Epithelial cell of proximal tubule (primary cell): ENCODE measurements at places on chromosomes 11 and 22. TPM values are rescaled to one million over a fixed set of nuclear protein-coding genes. Genes with fewer than 3 reads are reported as not detected.

NFRKB gene
- 13.5 and 23.4 TPM in 2 replicates for total RNA-seq

NAALADL1 gene
- total RNA-seq, result 14.7 and 27.9 TPM in 2 replicates

MPST gene
- total RNA-seq, result 215 and 252 TPM in 2 replicates

MMP27 gene
- not detected in 2 replicates for total RNA-seq

PHLDA2 gene
- 63.1 and 97.2 TPM in 2 replicates for total RNA-seq

RAB36 gene
- 3.4 and 3.5 TPM in 2 replicates for total RNA-seq

CCDC15 gene
- total RNA-seq, result 3.3 and 3.4 TPM in 2 replicates

DNA sequence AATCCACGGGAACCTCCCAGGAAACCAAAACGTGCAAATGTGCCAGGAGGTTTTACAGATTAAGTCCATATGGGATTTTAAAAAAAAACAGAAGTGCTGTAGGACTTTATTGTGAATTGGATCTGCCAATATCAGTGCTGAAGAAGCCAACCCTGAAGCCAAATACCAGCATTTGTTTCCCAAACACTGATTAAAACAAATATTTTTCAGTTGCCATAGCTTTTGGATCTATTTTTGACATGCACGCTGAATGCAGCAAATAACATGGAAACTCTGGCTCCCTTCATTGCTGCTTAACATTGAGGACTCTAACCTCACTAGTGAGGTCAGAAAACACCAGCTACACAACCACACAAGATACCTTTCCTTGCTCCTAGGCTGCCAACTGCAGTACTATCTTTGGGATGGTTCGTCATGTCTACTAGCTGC lies 28.4 kb upstream of the SIK2 start:
- DNase-seq, result no peak

DNA sequence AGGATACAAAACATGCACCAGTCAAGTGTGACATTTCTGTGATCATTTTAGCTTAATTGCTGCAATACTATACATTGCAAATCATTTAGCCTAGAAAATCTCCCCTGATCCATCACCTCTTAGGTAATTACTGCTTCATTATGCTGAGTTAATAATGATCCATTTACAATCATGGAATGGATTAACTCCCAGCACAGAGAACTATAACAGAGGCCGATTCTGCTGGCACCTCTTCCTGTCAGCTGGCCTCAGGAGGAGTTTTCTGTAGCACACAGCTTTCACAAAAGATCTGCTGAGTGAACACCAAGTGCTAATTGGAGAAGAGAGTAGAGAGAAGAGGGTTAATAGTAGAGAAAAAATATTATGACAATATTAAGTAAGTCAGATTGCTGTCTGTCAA lies 591.8 kb upstream of the KIRREL3 start:
- no peak for DNase-seq

- DNase-seq, result no peak
Observed at GRCh38 chr22:47393191-47393590, 630.7 kb downstream of the TBC1D22A start.

DNA sequence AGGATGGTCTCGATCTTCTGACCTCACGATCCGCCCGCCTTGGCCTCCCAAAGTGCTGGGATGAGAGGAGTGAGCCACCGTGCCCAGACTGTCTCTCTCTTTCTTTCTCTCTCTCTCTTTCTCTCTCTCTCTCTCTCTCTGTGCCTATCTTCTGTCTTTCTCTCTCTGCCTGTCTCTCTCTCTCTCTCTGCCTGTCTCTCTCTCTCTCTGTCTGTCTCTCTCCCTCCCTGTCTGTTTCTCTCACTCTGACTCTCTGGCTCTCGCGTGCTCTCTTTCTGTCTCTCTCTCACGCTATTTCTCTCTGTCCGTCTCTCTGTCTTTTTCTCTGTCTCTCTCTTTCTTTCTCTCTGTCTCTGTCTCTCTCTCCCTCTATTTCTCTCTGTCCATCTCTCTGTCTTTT lies 3911.2 kb upstream of the OR11H1 start:
- DNase-seq, result no peak

GRCh38 chr22:30008401-30008800 lies 71.9 kb upstream of the HORMAD2 start:
- no peak for DNase-seq

DNA sequence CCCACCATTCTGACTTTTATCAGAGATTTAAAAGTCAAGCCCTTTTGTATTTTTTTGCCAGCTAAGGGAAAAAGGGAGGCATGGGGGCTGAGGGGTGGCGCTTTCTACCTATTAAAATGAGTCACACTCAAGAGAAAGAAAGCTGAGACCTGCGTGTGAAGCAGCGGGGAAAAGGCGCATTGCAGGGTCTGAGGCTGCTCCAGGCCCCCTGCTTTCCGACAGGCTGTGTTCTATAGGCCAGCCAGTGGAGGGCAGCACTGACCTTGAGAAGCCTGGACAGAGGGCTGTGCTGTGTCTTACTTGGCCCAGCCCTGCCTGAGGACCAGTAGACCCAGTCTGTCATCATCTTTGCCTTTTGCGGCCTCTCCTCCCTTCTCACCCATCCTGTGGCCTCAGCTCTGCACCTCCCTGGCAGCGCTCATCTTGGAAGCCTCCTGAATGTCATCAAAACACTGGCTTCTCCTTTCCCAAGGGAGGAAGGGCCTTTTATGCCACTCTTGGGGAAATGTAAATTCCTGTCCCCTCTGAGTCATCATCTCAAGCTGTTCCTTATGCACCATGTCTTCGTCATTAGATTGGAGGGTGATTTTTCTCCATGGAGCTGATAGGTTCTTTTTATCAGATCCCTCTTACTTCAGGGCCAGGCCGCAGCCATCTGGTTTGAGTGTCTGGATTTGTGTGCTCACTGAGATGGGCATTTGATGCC lies 12.6 kb upstream of the MAPK8IP1 start:
- DNase-seq, result no peak

- DNase-seq, result no peak
Observed at GRCh38 chr11:44946263-44946662, 4.4 kb downstream of the TP53I11 start.

DNA sequence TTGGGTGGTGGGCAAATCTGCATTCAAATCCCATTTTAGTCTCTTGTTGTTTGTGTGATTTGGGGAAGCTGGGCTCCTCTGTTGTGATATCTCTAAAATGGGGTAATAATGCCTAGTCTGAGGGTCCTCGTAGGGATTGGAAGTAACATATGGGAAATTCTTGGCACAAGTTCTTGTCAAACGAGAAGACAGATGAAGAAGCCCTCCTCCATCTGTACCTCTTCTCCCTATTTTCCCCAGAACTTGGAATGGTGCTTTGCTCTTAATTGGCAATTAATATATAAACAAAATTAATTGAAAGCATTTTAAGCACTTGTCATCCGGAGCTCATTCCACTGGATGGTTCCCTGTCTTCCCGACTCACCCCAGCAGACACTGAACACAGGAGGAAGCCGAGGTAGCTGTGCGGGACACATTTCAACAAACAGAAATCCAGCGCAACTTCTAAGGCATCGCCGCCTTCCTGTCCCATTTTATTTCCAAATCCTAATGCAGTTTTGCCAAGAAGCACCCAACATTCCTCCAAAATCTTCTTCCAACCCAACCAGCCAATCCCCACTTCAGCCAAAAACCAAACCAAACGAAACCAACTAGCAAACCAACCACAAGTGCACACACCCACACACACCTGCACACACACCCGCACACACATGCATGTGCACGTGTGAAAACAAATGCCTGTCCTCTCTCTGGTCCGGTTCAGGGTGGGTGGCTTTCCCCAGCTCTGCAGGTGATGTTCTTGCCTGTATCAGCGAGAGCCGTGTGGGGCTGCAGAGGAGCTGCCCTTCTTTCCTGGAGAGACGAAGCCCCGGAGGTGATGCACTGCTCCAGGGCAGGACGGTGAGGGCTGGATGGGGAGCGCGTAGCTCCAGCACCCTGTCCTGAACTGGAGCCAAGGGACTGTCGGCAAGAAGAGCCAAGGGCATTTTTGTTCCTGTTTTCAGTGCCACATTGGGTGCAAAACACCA lies 100.8 kb upstream of the B3GAT1 start:
- DNase-seq, result no peak

GRCh38 chr11:68373815-68374501 lies 61.6 kb downstream of the LRP5 start:
- no peak for DNase-seq

DNA sequence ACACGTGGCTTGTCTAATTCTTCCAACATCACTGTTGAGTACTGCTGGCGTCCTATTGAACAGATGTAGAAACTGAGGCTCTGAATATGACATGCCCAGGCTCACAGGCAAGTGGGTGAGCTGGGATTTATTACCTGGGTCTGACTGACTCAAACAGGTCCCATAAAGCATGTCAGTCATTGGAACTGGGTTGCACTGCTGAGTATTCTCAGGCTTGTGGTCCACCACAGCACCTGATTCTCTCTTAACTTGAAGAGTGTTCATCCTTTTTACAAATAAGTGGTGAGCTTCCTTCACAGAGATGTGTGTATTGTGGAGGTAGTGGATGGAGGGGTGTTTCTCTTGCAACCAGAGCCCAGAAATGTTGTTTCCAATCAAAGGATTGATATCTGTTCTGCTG lies 44.5 kb downstream of the SC5D start:
- DNase-seq, result no peak

DNA sequence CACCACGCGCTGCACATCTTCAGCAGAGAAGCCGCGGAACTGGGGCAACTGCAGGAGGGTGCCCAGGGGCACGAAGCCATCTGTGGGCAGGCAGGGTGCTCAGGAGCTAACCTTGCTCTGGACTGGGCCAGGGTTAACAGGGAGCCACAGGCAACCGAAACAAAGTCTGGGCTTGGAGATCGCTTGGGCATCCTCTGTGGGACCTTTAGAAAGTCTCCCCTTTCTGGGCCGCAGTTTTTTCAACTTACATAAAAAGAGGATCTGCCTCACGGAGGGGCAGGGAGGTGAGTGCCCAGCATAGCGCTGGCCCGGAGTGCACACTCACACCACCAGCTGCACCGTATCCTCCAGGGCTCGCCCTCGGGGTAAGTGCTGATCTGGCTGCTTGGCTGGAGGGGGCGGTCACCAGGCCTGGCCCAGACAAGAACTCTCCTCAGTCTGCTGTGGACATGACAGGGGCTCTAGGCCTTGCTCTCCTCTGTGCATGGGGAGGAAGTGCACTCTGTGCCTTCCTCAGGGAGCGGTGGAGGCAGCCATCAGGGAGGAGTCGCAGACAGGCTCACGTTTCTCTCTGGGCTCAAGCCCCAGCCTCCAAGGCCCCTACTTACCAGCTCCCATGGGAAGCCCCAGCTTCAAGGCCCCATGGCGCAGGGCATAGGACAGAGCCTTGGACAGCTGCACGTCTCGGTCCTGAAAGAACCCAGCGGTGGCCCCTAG lies 937 bp downstream of the TRPT1 start:
- DNase-seq, result no peak

GRCh38 chr22:47144076-47144765 lies 381.8 kb downstream of the TBC1D22A start:
- no peak for DNase-seq

DNA sequence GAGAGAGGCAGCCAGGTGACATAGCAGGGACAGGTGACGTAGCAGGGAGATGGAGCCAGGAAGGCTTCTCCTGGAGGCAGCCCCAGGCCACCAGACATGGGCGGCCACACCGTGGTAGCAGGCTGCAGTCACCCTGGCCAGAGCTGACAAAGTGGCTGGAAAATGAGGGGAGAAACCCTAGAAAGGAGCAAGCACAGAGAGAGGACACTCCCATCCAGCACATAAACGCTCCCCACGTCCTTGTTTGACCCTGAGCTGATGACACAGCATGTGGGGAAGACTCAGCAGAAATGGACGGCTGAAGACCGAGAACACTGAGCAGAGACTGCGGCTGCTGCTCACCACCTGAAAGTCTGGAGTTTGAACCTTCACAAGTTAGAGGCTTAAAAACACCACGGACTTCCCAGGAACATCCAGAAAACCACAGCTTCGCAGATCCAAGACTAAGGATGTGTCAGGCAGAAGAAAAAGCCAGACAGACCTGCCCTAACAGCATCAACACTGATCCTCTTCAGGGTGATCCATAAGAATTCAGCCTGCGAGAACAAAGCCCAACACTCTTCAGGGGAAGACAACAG lies 28.7 kb downstream of the DRD4 start:
- DNase-seq, result no peak
